Daoy (cell line): ENCODE measurements at places on chromosomes 5 and 9. TPM values are rescaled to one million over a fixed set of nuclear protein-coding genes. Genes with fewer than 3 reads are reported as not detected.

GRCh38 chr5:170343177-170343576 is 45.6 kb upstream of the LCP2 start:
- DNase-seq, result no peak

DNA sequence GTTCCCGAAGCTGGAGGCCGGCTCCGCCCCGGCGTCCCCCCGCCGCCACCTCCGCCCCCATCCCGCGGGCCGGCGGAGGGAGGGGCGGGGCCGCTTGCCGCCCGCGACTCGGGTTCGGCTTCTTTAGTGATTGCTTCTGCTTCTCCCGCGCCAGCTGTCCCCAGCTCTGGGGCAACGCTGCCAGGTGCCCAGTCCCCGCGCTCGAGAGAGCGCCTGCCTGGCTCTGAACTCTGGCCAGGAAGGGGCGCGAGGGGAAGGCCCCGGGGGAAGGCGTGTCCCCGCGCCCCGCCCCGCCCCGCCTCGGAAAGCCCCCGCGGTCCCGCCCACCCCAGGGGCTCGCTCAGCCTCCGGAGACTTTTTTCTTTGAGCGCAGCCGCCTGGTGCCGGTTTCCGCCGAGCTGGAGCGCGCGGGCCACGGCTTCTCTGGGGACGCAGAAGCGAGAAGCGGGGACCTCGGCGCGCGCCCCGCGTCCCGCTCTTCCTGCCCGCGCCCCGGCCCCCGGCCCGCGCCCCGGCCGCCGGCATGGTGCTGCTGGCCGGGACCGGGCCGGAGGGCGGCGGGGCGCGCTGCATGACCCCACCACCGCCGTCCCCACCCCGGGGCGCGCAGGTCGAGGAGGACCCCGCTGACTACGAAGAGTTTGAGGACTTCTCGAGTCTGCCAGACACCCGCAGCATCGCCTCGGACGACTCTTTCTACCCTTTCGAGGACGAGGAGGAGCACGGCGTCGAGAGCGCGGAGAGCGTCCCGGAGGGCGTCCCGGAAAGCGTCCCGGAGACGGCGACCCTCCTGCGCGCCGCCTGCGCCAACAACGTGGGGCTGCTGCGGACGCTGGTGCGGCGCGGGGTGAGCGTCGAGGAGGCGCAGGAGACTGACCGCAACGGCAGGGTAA is at the start of gene ANKRD33B:
Gene ANKRD33B, plus strand, starts transcription at position 126 of the 893 bp plus-strand sequence. Its CDS starts 398 bp downstream, at position 524.
- DNase-seq, result peak; percentile 85

DNA sequence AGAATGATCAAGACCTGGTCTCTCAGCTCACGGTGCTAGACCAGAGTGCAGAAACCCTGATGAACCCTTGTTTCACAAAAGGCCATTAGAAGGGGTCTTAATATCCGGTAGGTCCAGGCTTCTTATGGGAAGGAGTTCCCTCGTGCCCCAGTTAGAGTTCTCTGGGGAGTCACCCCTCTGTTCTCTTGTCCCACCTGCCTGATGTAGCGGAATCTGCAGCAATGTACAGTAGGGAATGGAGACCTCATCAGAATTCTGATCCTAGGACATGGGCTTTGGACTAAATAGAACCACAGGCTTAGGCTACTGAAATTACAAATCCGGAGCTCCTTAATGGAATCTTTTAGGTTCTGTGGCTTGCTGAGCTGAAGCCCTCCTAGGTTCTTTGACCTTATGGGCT is 243.6 kb upstream of the IRX2 start:
- DNase-seq, result no peak

- no peak for DNase-seq
Measured at GRCh38 chr5:143843461-143843860, 31.5 kb downstream of the HMHB1 start.

- no peak for DNase-seq
Measured at GRCh38 chr9:17480966-17481365, 97.9 kb upstream of the SH3GL2 start.

DNA sequence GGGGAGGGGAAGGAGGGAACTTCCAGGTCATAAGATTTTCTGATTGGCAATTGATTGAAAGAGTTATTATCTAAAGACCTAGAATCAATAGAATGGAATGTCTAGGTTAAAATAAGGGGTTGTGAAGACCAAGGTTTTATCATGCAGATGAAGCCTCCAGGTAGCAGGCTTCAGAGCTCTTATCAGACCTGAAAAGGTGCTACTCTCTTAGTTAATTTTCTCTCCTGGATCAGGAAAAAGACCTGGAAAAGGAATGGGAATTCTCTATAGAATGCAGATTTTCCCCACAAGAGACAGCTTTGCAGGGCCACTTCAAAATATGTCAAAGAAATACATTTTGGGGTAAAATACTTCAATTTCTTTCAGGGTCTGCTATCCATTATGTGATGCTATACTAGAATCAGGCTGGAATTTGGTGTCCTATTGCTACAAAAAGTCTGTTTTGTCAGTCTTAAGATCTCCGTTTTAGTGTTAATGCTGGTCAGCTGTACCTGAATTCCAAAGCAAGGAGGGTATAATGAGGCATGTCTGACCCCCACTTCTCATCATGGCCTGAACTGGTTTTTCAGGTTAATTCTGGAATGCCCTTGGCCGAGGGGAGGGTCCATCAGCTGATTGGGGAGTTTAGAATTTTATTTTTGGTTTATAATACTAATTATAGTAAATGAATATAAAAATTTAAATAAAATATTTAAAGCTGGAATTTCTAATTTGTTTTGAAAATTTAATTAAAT is 16.6 kb upstream of the STOM start:
- no peak for DNase-seq

- DNase-seq, result no peak
Measured at GRCh38 chr5:9958914-9959313, 290.8 kb downstream of the ATPSCKMT start.

DNA sequence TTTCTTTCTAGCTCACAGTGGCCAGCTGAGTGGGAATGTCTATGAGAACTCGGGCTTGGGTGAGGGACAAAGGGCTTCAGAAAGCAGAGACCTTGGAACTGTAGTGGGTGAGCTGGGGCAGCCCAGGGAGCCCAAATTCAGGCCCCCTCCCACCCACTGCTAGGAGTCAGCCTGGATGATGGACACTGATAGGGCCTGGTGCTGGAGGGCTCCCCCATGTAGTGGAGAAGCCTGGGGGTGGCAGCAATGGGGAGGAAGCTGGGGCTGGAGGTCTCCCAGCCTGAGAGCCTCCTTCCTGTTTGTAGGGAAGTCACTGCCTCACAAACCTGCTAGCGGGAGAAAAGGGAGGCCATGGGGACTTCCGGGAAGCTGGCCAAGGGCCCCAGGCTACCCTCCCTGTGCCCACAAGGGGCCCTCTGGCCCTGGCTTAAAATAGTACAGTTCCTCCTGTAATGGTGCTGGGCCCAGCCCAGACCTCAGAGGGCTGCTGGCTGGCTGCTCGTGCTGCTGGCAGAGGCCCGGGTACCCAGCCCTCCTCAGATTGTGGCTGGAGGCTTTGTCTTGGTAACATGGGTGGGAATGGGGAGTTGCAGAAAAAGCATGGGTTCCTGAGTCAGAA is 6.3 kb upstream of the NR5A1 start:
- DNase-seq, result peak; percentile 34

- DNase-seq, result no peak
Measured at GRCh38 chr5:169549453-169550100, 34.0 kb upstream of the SPDL1 start.

DNA sequence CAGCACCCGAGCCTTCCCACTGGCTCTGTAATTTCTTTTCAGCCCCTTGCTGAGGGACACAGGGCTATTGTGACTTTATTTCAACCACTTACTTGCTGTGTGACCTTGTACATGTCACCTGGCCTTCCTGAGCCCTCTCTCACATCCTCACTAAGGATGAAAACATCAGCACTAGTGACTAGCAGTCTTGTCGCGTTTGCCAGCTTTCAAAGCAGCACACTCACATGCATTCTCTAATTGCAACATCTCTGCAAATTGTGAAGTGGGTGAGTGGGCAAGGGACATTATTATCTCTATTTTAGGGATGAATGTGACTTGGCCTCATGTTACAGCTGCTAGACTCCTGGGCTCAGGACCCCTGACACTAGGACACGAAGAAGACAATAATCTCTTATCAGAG is 144.5 kb downstream of the SEC61B start:
- DNase-seq, result no peak

DNA sequence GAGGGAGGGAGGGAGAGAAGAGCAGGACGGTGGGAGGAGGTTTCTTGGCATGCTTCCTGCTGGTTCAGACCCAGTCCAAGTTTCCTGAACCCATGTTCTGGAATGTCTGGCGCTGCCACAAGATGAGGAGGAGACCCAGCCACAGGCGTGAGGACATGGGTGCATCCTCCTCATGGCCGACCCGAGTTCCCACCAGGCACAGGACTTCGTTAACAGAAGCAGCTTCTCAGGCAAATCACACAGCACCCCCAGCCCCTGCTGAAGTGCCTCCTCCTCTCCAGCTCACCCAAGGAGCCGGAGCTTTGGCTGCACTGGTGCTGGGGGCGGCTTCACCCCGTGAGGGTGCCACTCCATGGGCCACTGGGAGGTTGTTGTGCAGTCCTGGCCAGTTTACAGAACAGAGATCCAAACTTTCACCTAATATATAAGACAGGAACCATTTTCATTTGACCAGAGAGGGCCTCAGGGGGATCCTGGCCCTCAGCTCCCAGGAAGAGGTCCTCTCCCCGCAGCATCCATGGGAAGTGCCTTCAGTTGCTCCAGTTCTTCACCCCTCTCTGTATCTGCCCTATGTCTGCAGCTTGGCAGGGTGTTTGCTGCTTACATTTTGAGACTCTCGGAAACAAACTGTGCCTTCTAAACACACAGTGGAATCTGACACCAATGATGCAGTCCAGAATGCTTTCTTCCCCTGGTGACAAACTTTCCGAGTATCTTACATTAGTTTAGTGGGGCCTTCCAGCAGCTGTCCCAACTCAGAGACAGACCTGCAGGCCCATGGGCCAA is 10.2 kb upstream of the NKD2 start:
- no peak for DNase-seq

DNA sequence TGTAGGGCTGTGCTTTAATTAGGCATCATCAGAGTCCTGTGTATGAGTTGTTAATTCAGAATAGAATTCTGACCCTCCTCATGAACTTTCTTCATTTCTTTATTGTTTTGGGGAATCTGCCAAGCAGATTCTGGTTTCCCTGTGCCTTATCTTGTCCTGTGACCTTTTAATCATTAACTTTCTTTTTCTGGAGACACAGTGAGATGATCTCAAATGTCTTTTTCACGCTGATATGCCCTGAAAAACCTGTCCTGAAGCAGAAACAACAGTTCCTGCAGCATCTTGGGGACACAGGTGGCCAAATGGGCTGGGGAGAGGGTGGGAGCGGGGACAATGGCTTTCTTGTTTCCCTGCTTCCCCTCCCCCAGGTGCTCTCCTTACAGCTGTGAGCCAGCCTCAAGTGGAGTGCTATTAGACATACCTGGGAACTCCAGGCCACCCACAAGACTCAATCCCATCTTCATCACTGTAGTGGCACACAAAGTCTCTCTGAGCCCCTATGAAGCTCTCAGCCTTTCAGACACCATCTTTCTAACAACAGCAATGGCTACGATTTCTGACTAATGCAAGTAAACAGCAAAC is 213.8 kb downstream of the ATP10B start:
- no peak for DNase-seq

GAS1 gene
- total RNA-seq, result 11.2 and 14.5 TPM in 2 replicates

PITX1 gene
- 34.0 and 53.8 TPM in 2 replicates for total RNA-seq

CCL28 gene
- not detected in 2 replicates for total RNA-seq

PCDHGA8 gene
- total RNA-seq, result 0.06 TPM in 1 of 2 replicates, not detected in the other

RASGRF2 gene
- total RNA-seq, result 0.54 and 1.1 TPM in 2 replicates

LECT2 gene
- total RNA-seq, result not detected in 2 replicates

UGCG gene
- total RNA-seq, result 235 and 250 TPM in 2 replicates
